Calu3 (cell line): ENCODE measurements at places on chromosomes 3 and 15. TPM values are rescaled to one million over a fixed set of nuclear protein-coding genes. Genes with fewer than 3 reads are reported as not detected.

The P2RY1 gene
- 19.6 and 21.0 TPM in 2 replicates for total RNA-seq

GRCh38 chr3:31043184-31043819, 148.8 kb upstream of the GADL1 start:
- peaks cover 25% of the 10 kb centered on the region for H3K4me1 ChIP-seq
- H3K27me3 ChIP-seq: no peaks in the 10 kb centered on the region
- no peak for DNase-seq
- no peak overlapping the region for H3K4me3 ChIP-seq

The NUTM1 gene
- total RNA-seq: not detected in 2 replicates

- H3K27ac ChIP-seq: no peak overlapping the region
- no peak for DNase-seq
- H3K36me3 ChIP-seq: peaks cover 5% of the 10 kb centered on the region
- H3K4me1 ChIP-seq: peaks cover 15% of the 10 kb centered on the region
- H3K4me3 ChIP-seq: no peak overlapping the region
- H3K27me3 ChIP-seq: peaks cover 9% of the 10 kb centered on the region
Observed at GRCh38 chr3:50160561-50160983, 5.4 kb downstream of the SEMA3F start.

GRCh38 chr3:142209655-142210054, 15.7 kb downstream of the GK5 start:
- H3K4me1 ChIP-seq: peaks cover 14% of the 10 kb centered on the region
- H3K27ac ChIP-seq: no peak overlapping the region
- no peak overlapping the region for H3K4me3 ChIP-seq
- peaks cover 13% of the 10 kb centered on the region for H3K36me3 ChIP-seq
- no peaks in the 10 kb centered on the region for H3K27me3 ChIP-seq

DNA sequence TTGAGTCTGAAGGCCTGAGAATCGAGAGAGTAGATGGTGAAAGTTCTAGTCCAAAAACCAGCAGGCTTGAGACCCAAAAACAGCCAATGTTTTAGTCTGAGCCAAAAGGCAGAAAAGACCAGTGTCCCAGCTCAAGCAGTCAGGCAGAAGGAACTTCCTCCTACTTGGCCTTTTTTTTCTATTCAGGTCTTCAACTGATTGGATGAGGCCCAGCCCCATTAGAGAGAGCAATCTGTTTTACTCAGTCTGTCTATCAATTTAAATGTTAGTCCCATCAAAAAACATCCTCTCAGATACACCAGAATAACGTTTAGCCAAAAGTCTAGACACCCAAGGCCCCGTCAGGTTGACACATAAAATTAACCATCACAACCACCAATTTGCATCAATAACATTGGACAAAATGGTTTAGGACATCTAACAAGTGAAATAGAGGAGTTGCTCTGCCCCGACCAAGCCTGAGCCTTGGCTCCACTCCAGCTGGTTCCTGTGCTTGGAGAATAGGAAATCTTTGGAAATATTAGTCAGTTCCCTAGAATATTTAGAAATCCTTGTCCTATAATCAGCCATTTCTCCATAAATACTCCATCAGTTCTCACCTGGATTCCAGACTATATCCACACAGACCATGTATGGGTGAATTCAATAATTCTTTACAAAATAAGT, 51.4 kb upstream of the LIPC start:
- DNase-seq: no peak
- peaks cover 26% of the 10 kb centered on the region for H3K4me1 ChIP-seq
- H3K4me3 ChIP-seq: no peak overlapping the region
- no peaks in the 10 kb centered on the region for H3K27me3 ChIP-seq
- H3K27ac ChIP-seq: no peak overlapping the region

- H3K4me1 ChIP-seq: no peaks in the 10 kb centered on the region
- H3K27me3 ChIP-seq: no peaks in the 10 kb centered on the region
- no peak overlapping the region for H3K27ac ChIP-seq
- DNase-seq: no peak
- no peaks in the 10 kb centered on the region for H3K36me3 ChIP-seq
Observed at GRCh38 chr3:119063471-119063870, 28.8 kb upstream of the IGSF11 start.

The PRR23E gene
- total RNA-seq: not detected in 2 replicates

- H3K27ac ChIP-seq: no peak overlapping the region
- no peak for DNase-seq
- H3K36me3 ChIP-seq: no peaks in the 10 kb centered on the region
- no peaks in the 10 kb centered on the region for H3K4me1 ChIP-seq
Observed at GRCh38 chr3:121153851-121154250, 245.8 kb downstream of the STXBP5L start.
